ENCODE measurements at places on chromosomes 7 and 10.

- no peak for DNase-seq
Measured at GRCh38 chr10:42594246-42594650, 44.1 kb downstream of the ZNF33B start.

- DNase-seq, result no peak
Measured at GRCh38 chr10:21519397-21519933, 6.0 kb downstream of the SKIDA1 start.

DNA sequence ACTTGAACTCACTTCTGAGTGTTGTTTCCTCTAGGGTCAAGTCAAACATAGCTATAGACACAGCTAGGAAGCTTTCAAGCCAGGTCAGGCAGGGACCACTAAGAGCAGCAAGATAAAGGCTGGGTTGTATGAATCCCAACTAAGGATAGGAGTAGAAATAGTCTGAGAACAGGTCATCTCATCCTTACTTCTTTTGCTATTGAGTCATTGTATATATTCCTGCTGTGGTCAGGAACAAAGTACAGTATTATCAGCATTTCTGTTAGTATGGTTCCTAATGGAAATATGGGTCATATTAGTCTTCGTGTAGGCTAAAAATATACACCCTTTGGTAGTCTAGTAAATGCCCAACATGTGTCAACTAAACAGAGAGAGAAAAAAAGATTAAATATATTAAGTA lies 145.3 kb downstream of the BTAF1 start:
- DNase-seq, result no peak

GRCh38 chr7:107392830-107393229 lies 77.0 kb upstream of the GPR22 start:
- DNase-seq, result no peak

DNA sequence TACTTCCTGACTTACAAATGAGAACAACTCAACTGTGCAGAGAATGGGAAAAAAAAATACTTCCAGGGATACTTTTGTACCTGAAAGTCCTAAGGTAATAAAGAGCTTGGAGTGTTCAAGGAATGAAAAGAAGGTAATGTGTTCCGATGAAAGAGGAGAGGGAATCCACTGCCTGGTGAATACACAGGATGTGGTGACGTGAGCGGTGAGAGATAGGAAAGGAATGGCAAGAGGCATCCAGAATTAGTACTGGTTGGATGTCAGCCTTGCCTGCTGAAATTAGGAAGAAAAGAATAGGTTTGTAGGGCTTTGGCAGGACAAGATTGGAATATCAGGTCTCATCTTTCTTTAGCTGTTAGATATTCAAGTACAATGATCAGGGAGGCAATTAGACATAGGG lies 347.7 kb downstream of the POM121L12 start:
- DNase-seq, result no peak

Measured in AML-193 (cell line).